ENCODE measurements at places on chromosomes 7 and 10. TPM values are rescaled to one million over a fixed set of nuclear protein-coding genes. Genes with fewer than 3 reads are reported as not detected.

GRCh38 chr7:155811895-155812761 is at the start of gene SHH:
Gene SHH, minus strand, starts transcription at chr7:155812463. Its CDS starts 341 bp downstream, at chr7:155812122.
- H3K4me3 ChIP-seq, result no peak within 1 kb of the TSS
- H3K27me3 ChIP-seq, result peaks cover 40% of the 10 kb centered on the region
- peak; percentile 26 for DNase-seq
- no peaks in the 10 kb centered on the region for H3K36me3 ChIP-seq
- no peak within 1 kb of the TSS for H3K27ac ChIP-seq

DNA sequence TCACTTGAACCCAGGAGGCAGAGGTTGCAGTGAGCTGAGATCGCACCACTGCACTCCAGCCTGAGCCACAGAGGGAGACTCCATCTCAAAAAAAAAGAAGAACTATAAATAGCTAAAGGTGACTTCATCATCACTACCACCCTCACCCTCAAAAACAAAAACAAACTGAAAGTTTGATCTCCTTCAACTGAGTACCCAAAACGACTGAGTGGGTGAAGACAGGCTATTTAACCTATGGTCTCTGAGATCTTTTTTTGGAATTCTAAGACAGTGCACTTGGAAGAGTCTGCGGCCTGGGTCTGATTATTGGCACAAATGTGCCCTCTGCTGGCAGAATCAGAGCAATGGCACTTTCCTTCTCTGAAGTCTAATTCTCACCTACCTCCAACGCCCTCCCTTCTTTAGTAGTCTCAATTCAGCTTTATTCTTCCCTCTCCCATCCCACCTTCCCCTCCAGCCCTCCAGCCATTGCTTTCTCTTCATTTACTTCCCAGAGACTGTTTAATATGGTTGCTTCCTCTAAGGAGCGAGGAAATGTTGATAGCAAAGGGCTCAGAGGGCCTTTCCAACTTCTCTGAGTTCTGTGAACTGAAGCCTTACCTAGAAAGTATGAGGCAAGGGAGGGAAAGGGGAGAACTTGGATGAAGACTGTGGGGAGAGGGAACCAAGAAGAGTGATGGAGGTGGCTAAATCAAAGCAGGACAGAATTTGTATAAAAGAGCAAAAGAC is 2.9 kb upstream of the MYOZ1 start:
- peaks cover 17% of the 10 kb centered on the region for H3K27me3 ChIP-seq
- peak; percentile 70 for DNase-seq
- H3K36me3 ChIP-seq, result no peaks in the 10 kb centered on the region
- no peak overlapping the region for H3K27ac ChIP-seq
- no peak overlapping the region for H3K4me3 ChIP-seq

Gene IL2RA
- total RNA-seq, result not detected

DNA sequence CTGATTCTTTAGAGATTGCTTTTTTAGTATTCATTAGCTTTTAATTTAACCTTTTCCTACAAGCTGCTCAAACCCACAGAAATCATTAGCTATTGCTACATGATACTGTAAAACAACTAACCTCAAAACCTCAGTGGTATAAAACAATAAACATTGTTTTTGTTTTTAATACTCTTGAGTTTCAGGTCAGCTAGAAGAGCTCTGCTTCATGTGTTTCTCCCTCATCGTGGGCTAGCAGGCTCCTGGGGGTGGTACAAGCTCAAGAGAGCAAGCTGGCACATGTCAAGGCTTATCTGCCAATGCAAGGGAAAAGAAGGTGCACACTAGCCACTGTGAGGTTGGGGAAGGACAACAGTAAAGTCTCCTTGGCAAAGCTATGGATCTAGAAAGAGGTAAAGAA is 232.9 kb upstream of the PHF14 start:
- no peak for DNase-seq
- no peaks in the 10 kb centered on the region for H3K36me3 ChIP-seq
- H3K4me1 ChIP-seq, result no peaks in the 10 kb centered on the region
- H3K4me3 ChIP-seq, result no peak overlapping the region
- H3K27me3 ChIP-seq, result no peaks in the 10 kb centered on the region

Gene ZPBP
- not detected for total RNA-seq

- no peak overlapping the region for H3K4me3 ChIP-seq
- H3K4me1 ChIP-seq, result peaks cover 10% of the 10 kb centered on the region
- peak overlapping the region; percentile 40 for H3K27ac ChIP-seq
- H3K36me3 ChIP-seq, result no peaks in the 10 kb centered on the region
Observed at GRCh38 chr7:107387128-107387527, 82.7 kb upstream of the GPR22 start.

DNA sequence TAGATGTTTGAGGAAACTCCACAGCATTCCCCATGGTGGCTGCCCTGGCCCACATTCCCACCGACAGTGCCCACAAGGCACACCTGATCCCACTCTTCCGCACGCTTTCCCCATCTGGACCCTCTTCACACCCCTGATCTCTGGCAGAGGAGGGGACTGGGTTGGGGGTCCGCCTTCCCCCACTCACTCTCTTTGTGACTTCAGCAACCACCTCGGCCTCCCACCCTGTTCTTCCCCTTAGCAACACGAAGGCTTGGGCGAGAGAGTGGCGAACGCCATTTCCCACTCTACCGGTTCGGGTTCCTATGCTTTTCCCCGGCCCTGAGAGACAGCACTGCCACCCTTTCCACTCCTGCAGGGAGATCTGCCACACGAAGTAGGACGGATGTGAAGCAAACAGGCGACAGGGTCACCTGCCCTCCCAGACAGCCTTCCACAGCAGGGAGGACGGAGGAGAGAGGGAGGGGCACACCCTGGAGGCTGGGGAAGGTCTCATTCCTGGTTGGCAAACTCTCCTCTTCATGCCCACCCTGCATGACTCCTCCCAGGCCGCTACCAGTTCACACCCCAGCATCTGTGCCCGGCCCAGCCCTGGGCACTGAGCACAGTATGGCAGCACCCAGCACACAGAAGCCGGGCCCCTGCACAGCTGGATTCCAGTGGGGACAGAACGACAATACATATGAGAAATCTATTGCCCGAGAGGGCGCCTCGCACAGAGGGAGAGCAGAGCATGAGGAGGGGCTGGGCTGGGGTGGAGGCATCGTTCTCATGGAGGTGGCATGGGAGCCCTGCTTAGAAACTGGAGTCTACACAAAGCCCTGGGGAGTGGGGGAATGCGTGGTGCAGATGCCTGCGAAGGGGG is 93.5 kb downstream of the PAXIP1 start:
- no peak for DNase-seq
- H3K4me1 ChIP-seq, result peaks cover 4% of the 10 kb centered on the region
- no peak overlapping the region for H3K27ac ChIP-seq
- H3K4me3 ChIP-seq, result no peak overlapping the region
- no peaks in the 10 kb centered on the region for H3K36me3 ChIP-seq

DNA sequence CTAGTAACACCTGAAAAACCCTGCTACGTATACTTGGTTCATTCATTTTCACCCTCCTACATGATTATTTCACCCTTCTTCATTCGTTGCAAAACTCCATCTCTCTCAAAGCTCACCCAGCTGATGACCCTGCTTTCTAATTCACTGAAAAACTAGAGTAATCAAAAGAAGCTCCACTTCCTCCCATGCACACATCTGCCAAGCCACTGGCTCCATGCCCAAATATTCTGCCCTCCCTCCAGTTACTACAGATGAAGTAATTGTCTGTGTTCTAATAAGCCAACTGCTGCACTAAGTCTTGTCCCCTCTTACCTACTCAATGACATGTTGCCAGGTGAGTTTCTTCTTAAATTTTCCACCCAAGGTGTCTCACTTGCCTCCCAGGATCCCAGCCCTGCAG is 96.9 kb upstream of the CCDC71L start:
- no peaks in the 10 kb centered on the region for H3K36me3 ChIP-seq
- H3K27me3 ChIP-seq, result no peaks in the 10 kb centered on the region
- DNase-seq, result peak; percentile 7
- no peak overlapping the region for H3K4me3 ChIP-seq
- no peaks in the 10 kb centered on the region for H3K4me1 ChIP-seq
- no peak overlapping the region for H3K27ac ChIP-seq

Gene NKX1-2
- not detected for total RNA-seq

- DNase-seq, result no peak
- peaks cover 33% of the 10 kb centered on the region for H3K27me3 ChIP-seq
- no peak overlapping the region for H3K27ac ChIP-seq
- no peaks in the 10 kb centered on the region for H3K36me3 ChIP-seq
- H3K4me3 ChIP-seq, result no peak overlapping the region
- no peaks in the 10 kb centered on the region for H3K4me1 ChIP-seq
Observed at GRCh38 chr10:30502266-30503060, 68.5 kb downstream of the MAP3K8 start.

DNA sequence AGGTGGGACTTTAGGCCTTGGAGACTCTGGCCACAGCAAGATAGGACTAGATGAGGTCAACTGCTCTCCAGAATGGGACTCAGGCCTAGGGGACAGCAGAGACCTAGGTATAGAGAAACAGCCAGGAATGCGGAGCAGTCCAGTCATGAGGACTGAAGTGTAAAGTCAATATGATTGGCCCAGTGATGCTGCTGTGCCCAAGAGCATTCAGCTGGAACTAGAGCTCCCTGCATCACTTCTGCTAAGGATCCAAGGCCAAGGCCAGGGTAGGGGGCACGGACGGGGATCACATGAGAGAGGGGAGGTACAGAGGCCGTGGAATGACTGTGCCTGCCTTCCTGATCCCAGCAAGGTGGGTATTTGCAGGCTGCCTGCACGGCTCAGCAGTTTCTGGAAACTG is 237.9 kb downstream of the FRMD4A start:
- no peak overlapping the region for H3K4me3 ChIP-seq
- no peak for DNase-seq
- H3K27ac ChIP-seq, result no peak overlapping the region
- H3K27me3 ChIP-seq, result no peaks in the 10 kb centered on the region
- no peaks in the 10 kb centered on the region for H3K36me3 ChIP-seq

DNA sequence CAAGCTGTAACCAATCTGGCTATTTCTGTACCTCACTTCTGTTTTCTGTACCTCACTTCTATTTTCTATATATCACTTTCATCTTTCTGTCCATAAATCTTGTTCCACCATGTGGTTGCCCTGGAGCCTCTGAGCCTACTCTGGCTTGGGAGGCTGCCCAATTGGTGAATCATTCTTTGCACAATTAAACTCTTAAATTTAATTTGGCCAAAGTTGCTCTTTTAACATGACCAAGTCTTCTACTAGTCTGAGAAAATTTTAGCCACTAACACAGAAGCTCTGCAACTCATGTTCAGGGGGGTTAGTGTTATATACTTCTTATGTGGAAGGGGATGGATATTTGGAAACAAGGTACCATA is 503.5 kb downstream of the KIF20B start:
- H3K27me3 ChIP-seq, result no peaks in the 10 kb centered on the region
- no peaks in the 10 kb centered on the region for H3K4me1 ChIP-seq
- H3K4me3 ChIP-seq, result no peak overlapping the region
- no peak for DNase-seq
- no peaks in the 10 kb centered on the region for H3K36me3 ChIP-seq

GRCh38 chr10:34868589-34868988 is 53.5 kb upstream of the PARD3 start:
- no peaks in the 10 kb centered on the region for H3K4me1 ChIP-seq
- H3K27ac ChIP-seq, result no peak overlapping the region
- H3K4me3 ChIP-seq, result no peak overlapping the region
- DNase-seq, result no peak
- H3K36me3 ChIP-seq, result no peaks in the 10 kb centered on the region

- no peak overlapping the region for H3K27ac ChIP-seq
- H3K27me3 ChIP-seq, result no peaks in the 10 kb centered on the region
- DNase-seq, result no peak
- H3K36me3 ChIP-seq, result no peaks in the 10 kb centered on the region
Observed at GRCh38 chr7:83337050-83337449, 174.4 kb upstream of the PCLO start.

DNA sequence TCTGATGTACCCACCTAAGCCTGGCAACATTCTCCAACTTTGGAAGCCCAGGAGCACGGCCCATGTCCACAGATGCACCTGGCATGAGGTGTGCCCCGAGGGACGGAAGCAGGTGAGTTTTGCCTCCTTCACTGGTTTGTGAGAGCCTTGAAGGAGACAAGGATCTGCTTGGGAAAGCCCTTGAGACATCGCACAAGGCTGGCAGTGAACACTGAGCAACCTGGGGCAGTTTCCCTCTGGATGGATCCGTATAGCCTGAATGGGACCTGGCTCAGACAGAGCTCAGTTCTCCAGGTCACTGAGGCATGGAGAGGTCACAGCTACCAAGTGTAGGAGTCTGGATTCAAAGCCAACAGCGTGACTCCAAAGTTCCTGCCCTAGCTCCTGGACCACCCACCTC is 8.8 kb upstream of the NUPR2 start:
- H3K27ac ChIP-seq, result no peak overlapping the region
- H3K27me3 ChIP-seq, result no peaks in the 10 kb centered on the region
- no peak for DNase-seq
- H3K4me3 ChIP-seq, result no peak overlapping the region
- H3K36me3 ChIP-seq, result no peaks in the 10 kb centered on the region

Gene EPHB4
- total RNA-seq, result 148 TPM

GRCh38 chr10:119337796-119338432 is 130.5 kb downstream of the GRK5 start:
- peak overlapping the region; percentile 62 for H3K27ac ChIP-seq
- no peaks in the 10 kb centered on the region for H3K36me3 ChIP-seq
- peak; percentile 38 for DNase-seq
- no peak overlapping the region for H3K4me3 ChIP-seq
- no peaks in the 10 kb centered on the region for H3K27me3 ChIP-seq
- H3K4me1 ChIP-seq, result peaks cover 33% of the 10 kb centered on the region

DNA sequence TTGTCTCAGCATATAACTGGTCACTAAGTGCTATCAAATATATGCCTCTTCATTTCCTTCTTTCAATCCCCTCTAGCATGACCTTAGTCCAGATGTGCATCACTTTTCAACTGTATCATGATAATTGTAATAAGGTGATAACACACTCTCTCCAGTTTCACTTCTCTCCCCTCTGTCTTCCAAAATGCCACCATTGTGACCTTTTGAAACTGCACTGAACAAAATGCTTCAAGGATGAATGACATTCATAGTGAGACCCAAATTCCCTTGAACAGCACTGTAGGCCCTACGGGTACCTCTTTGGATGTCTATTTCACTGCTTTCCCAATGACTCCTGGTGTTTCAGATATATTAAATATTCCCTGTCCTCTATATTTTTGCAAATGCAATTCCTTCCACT is 224.8 kb downstream of the DNAJB9 start:
- H3K4me1 ChIP-seq, result no peaks in the 10 kb centered on the region
- no peaks in the 10 kb centered on the region for H3K36me3 ChIP-seq
- H3K27ac ChIP-seq, result no peak overlapping the region
- no peak for DNase-seq
- no peak overlapping the region for H3K4me3 ChIP-seq

- H3K4me3 ChIP-seq, result no peak overlapping the region
- peaks cover 9% of the 10 kb centered on the region for H3K4me1 ChIP-seq
- no peak overlapping the region for H3K27ac ChIP-seq
Observed at GRCh38 chr10:88544140-88544870, 38.8 kb downstream of the RNLS start.

Gene GIMAP5
- total RNA-seq, result 0.85 TPM

Gene CYP2E1
- total RNA-seq, result not detected

Gene SLC35G1
- total RNA-seq, result 3.3 TPM

DNA sequence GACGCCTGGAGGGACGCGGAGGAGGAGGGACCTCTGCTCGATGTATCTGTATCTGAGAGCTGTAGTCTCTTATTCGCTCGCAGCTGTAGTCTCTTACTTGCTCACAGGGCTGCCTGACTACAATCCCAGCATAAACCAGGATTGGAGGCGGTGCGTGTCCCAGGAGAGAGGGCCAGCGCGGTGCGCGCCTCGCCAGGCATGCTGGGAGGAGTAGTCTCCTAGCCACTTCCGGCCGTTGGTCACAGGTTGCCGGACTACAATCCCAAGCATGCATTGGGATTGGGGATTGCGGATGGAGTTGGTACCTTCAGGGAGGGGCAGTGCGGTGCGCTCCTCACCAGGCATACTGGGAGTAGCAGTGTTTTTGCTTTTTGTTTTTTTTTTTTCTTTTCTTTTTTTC is 421.7 kb upstream of the NUPR2 start:
- H3K27ac ChIP-seq, result no peak overlapping the region
- no peaks in the 10 kb centered on the region for H3K36me3 ChIP-seq
- no peak overlapping the region for H3K4me3 ChIP-seq
- no peak for DNase-seq
- no peaks in the 10 kb centered on the region for H3K4me1 ChIP-seq
- no peaks in the 10 kb centered on the region for H3K27me3 ChIP-seq
